ENCODE measurements at places on chromosomes 13 and 19. TPM values are rescaled to one million over a fixed set of nuclear protein-coding genes. Genes with fewer than 3 reads are reported as not detected.

DNA sequence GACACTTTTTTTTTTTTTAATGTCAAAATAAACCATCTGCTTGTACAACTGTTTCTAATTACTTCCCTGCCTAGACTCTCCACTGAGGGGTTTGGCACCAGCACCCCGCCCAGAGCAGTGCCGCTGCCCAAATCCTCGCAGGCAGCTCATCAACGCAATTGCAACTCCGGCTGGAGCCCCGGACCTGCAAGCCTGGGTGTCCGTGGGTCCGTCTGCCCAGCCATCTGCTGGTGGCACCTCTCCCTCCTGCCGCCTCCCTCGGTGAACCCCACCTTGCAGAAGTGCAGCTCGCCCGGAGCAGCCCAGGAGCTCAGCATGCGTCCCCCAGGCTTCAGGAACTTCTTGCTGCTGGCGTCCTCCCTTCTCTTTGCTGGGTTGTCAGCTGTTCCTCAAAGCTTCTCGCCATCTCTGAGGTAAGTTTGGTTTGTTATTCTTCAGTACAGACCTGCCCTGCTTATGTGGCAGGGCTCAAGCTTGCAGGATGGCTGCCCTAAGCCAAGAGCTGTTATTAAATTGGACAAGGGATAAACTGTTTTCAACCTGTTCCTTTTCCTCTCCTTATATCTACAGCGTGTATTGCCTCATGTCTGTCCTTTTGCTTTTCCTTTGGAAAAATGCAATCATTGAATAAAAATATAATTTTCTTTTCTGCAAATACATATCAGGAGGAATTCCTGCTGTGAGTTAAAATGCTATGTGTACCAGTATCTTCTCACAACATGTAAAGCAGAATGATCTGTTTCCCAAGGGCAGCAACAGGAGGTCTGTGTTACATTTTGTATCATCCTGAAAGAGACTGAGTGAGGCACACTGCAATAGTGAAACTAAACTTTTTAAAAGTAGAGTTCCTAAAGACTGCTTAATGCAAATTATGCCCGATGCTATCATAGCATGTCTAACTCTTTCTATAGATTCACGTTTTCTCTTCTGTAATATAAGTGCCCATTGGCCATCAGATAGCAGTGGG lies at the start of gene ITGBL1:
Gene ITGBL1 (plus strand): TSS at position 157 of the 967 bp plus-strand sequence. CDS start 159 bp downstream, at position 316.
- DNase-seq = peak; percentile 78

- DNase-seq = peak; percentile 81
Observed at GRCh38 chr19:4075373-4075772, 8.7 kb upstream of the ZBTB7A start.

- no peak for DNase-seq
Observed at GRCh38 chr13:44969551-44970484, 19.5 kb downstream of the NUFIP1 start.

The KCTD4 gene
- not detected for total RNA-seq

The LILRA1 gene
- 4.5 TPM for total RNA-seq

DNA sequence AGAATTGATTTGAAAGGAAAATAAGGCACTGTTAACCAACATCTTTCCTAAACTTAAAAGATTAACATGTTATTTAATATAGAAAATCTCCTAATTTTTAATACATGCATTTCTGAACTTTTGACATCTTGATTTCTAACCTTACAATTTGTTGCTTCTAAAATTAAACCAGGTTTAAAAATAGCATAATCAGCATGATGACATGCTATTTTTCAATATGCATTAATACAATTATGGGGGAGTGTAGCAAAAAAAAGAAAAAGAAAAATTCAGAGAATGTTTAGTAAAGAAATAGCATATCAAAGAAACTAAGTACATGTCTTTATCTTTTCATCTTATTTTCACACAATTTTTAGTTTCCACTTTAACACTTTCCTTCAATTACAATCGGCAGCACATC lies 98.7 kb downstream of the PCDH9 start:
- no peak for DNase-seq

The SKA3 gene
- 2.7 TPM for total RNA-seq

GRCh38 chr13:32038343-32038742 lies 6.8 kb downstream of the FRY start:
- DNase-seq = no peak

- DNase-seq = no peak
Observed at GRCh38 chr19:12295191-12295590, 508 bp upstream of the ZNF44 start.

GRCh38 chr19:51525651-51526050 lies 5.8 kb downstream of the SIGLEC6 start:
- no peak for DNase-seq

DNA sequence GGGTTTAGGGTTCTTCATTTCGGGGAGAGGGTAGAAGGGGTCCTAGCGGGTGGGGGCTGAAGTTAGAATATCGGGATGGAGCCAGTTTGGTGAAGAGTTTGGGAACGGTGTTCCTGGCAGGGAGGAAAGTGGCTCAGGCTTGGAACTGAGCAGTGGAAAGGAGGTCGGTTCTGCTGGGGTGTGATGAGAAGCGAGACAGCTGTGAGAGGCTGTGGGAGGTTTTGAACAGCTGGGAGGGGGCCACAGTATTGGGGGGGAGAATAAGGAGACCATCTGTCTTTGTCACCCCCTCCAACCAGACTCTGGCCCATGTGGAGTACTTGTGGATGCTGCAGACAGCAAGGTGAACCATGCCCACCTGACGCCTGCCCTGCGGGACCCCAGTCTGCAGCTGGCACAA lies 1.0 kb upstream of the TM6SF2 start:
- no peak for DNase-seq

- no peak for DNase-seq
Observed at GRCh38 chr13:51122868-51123566, 11.9 kb upstream of the C13orf42 start.

GRCh38 chr13:110557610-110558305 lies 3.8 kb downstream of the RAB20 start:
- peak; percentile 91 for DNase-seq

GRCh38 chr13:81171065-81171647 lies 830.2 kb upstream of the SPRY2 start:
- no peak for DNase-seq

GRCh38 chr19:5907241-5907640 lies 2.6 kb downstream of the VMAC start:
- no peak for DNase-seq

The CYP2A6 gene
- 2.9 TPM for total RNA-seq

GRCh38 chr13:44903574-44903985 lies 85.7 kb downstream of the NUFIP1 start:
- peak; percentile 81 for DNase-seq

The ZSCAN5C gene
- total RNA-seq = not detected

- DNase-seq = no peak
Observed at GRCh38 chr13:35475960-35476943, at the start of gene MAB21L1. Gene MAB21L1 (minus strand): TSS chr13:35476689. CDS start chr13:35476138, 551 bp downstream.

- DNase-seq = no peak
Observed at GRCh38 chr13:26837997-26838396, 77.4 kb upstream of the GPR12 start.

The MISP3 gene
- total RNA-seq = 14.7 TPM

All from upper lobe of left lung (tissue), 6 donors.